ENCODE measurements at places on chromosomes 13 and 19. TPM values are rescaled to one million over a fixed set of nuclear protein-coding genes. Genes with fewer than 3 reads are reported as not detected.

- no peak for DNase-seq
These were observed 12.0 kb upstream of the CRTC1 start for GRCh38 chr19:18671303-18672043.

The SHANK1 gene
- 18.3 TPM for total RNA-seq

The ZNF681 gene
- total RNA-seq, result 21.6 TPM

- DNase-seq, result no peak
These were observed 2.9 kb downstream of the CGB3 start for GRCh38 chr19:49020931-49021895.

DNA sequence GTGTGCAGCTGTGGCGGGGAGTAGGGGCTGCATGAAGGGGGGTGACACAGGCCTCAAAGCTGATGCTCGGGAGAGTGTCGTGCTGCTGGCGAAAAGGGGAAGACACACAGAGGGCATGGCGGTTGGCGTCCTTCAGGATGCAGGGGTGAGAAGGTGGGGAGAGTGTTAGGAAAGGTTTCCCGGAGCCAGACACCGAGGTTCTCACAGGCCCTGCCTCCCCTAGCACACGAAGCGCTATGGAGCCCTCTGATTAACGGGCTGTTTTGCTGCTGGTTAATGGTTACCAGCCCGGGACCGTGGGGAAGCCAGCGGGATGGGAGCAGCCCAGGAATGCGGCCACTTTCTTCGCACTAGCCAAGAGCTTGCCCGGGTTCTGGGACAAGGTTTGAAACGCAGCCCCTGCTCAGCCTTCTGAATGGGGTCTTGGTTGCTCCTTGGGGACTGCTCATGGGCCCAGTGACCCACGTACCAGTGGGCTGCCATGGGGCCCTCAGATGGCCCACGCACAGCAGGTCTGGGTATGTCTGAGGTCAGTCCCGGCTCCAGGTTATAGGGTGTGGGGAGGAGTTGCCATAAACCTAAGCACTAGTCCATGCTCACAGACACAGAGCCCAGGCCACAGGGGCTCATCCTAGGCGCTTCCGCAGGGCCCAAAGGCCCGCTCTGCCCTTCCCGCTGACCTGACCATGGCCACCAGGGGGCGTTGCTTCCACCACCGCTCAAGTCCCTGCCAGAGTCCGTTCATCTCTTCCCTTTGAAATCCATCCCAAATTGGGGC is 31.3 kb upstream of the ISYNA1 start:
- DNase-seq, result no peak

- DNase-seq, result no peak
These were observed 163.4 kb upstream of the TSC22D1 start for GRCh38 chr13:44739539-44739938.

GRCh38 chr19:50729894-50730293 is 6.7 kb downstream of the CLEC11A start:
- no peak for DNase-seq

DNA sequence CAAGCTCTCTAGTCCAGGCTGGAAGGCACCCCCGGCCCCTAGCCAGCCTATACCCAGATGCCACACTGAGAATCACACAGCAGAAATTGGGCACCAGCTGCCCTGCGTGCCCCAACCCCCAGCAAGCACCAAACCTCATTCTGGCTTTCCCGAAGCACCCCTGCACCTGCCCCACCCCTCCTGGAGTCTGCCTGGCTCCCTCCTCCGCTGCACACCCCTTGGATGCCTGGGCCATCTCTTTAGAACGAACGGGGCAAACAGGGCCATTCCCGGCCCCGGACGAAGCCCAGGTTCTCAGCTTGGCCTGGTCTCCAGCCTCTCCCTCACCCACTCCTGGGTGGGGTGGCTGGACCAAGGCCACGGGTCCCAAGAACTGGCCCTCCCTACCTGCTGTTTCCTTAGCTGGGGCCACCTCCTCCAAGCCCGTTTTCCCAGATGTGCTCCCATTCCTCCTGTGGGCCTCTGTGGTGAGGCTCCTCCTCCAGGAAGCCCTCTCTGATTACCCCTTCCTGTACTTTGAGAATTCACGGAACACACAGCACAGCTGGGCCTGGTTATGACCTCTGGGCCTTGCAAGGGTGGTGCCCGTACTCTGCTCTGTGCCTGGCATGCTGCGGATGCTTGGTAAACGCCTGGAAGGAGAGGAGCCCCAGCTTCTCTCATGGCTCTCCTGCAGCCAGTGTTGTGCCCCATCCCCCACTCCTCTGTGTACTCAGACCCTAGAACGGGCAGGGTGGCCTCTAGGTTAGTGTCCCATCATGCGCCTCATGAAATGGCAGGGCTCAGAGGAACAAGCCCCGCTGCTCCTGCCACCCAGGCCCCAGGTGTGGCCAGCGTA is 21.4 kb downstream of the CEBPG start:
- no peak for DNase-seq

The ZNF329 gene
- total RNA-seq, result 42.4 TPM

DNA sequence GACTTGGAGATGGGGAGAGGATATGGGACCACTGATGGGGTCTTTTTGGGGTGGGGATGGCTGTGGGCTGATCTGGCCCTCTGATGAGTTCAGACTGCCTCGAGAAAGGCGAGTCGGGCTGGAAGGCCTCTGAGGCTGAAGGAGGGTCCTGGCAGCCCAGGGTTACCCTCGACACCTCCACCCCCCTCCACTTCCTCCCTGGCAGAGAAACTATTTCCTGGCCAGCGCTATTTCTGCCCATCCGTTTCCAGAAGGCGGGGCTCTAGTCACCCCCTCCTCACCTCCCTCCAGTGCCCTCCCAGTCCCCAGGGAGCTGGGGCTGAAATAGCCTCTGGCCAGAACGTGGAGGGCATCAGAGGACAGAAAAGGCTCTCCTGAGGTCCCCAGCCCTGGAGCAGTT is 9.7 kb downstream of the EXOC3L2 start:
- DNase-seq, result no peak

DNA sequence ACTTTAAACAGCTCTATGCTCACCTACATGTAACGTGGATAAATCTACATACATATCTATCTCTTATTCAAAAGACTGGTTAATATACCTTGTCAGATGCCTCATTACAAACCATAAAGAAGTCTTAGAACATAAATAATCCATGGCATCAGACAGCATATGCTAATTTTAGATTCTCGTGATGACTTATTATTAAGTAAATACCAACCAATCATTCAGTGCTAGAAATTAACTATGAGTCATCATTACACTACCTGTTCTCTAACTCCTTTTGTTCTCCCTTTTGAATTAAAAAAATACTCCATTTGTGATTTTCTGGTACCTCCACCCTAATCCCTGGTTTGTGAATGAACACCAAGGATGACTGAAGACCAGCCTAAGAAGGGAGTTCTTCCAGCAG is 754.3 kb upstream of the ARGLU1 start:
- no peak for DNase-seq

DNA sequence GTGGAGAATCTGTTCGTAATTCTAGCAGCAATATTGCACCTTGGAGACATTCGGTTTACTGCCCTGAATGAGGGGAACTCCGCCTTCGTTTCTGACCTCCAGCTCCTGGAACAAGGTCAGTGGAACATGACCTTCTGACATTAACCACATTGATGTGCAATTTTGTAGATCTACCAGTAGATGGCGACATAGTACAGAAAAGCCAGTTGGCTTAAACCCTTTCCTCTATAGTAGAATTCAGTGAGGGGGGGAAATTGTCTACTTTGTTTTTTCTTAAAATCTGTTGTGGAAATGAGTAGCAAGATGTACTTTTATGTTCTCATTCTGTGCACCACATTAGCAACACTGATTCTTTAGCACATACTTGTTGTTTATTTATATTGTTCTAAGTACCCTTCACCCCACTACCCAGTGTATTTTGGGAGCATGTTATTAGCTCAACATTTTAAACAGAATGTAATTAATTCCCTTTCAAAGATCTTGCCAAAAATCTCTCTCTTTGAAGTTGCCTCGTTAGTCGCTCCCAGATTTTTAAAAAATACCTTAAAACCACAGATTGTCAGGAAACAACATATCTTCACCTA is 332.2 kb downstream of the MYO16 start:
- DNase-seq, result peak; percentile 30

DNA sequence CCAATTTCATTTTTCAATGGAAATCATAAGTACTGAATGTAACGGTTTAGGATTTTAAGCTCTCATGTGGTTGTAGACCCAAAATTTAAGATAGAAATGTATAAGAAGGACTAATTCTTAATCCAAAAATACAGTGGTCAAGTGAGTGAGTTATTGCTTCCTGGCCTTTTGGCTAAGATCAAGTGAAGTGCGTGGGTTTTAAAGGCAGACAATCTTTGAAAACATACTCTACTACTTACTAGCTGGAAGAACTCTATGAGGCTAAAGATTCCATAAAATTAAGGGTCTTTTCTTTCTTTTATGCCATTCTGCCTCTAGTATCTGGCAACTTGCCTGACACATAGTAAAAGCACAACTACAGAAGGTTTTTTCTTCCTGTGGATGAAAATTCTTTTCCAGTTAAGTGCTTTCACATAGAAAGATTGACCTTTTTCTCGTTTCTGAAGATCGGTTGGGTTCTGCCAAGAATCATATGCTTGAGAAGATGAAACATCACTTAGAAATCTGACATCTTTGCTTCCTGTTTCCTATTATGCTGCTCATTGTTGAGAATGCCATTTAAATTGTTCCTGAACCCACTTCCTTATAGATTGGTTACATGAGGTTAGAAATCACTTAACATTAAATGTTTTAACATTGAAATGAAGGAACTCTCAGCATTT is 26.4 kb upstream of the SCEL start:
- no peak for DNase-seq

- no peak for DNase-seq
These were observed 1.0 kb downstream of the PDX1 start for GRCh38 chr13:27920677-27921420.
